Activated CD4-positive, alpha-beta T cell treated with anti-CD3 and anti-CD28 coated beads for 24 hours (primary cell): ENCODE measurements at places on chromosomes 4 and X.

- no peak for DNase-seq
These were observed 14.5 kb downstream of the TNIP2 start for GRCh38 chr4:2741626-2742025.

DNA sequence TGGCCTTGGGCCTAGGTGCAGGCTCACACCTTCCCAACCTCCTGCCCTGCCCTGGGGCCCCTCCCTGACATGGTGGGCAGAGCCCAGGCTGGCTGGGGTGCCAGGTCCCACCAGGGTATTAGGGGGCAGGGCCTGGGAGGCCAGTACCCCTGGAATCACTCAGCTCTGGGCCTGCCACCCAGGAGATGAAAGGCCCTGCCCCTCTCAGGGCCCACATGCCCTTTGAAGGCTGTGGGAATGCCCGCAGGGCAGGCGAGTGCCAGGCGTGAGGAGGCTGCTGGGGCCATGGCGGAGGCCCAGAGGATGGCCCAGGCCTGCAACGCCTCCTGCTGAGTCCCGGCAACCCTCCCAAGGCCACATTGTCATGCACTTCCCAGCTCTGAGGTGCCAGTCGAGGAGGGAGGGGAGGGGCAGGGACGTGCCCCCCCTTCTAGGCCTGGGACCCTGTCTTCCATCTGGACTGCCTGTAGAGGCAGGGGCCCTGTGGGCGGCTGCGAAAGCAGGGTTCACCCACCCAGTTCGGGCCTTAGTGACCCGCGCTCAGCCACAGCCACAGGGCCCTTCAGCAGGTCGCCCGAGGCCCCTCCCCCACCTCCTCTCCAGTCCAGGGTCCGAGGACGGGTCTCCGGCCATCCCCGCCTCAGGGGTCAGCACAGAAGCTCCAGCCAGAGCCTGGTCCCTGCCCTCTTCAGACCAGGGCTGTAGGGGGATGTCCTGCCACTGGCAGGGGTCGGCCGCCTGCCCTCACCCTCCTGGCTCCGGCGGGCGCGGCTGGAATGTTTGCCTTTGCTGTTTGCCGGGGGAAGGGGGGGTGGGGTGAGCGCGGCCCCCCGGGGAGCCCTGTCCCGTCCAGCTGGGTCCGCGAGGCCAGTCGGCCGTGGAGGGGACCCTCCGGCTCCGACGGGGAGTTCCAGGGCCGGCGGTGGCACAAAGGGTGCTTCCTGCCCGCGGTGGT is 26.7 kb upstream of the FGFR3 start:
- no peak for DNase-seq

DNA sequence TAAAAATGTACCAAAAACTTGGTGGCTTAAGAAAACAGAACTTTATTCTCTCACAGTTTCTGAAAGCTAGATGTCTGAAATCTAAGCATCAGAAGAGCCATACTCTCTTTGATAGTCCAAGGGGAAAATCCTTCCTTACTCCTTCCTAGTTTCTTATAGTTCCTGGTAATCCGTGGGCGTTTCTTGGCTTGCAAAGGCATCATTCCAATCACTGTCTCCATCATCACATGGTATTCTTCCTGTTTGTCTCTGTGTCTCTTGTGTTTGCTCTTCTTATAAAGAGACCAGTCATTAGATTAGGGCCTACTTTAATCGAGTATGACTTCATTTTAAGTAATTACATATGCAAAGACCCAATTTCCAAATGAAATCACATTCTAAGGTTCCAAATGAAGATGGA is 118.9 kb upstream of the FSTL5 start:
- no peak for DNase-seq

- DNase-seq = no peak
These were observed 127.5 kb downstream of the PJA1 start for GRCh38 chrX:69037786-69038185.

- DNase-seq = no peak
These were observed 113.9 kb downstream of the CPZ start for GRCh38 chr4:8706216-8707044.

GRCh38 chrX:46575991-46576392 is 2.4 kb downstream of the CHST7 start:
- DNase-seq = no peak

GRCh38 chr4:187175197-187175596 is 451.5 kb upstream of the FAT1 start:
- no peak for DNase-seq

- DNase-seq = no peak
These were observed 127.7 kb upstream of the RPS6KA3 start for GRCh38 chrX:20394451-20394850.

DNA sequence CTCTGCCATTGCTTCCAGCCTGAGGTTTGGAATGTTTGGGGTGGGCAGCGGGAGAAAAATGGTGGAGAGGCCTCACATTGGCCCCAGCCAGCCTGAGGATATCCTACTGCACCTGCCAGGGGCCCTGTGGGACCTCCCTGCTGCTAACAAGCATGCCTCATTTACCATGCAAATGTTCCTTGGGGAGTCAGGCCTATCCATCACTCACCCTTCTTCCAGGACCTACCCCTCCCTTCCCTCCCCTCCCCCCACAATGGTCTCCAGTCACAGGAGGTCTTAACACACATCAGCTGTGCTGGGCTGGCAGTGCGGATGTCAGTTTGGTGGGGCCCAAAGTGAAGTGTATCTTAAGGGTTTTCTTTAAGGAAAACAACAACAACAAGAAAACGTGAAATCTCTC is 139.2 kb downstream of the SHOX start:
- DNase-seq = no peak

DNA sequence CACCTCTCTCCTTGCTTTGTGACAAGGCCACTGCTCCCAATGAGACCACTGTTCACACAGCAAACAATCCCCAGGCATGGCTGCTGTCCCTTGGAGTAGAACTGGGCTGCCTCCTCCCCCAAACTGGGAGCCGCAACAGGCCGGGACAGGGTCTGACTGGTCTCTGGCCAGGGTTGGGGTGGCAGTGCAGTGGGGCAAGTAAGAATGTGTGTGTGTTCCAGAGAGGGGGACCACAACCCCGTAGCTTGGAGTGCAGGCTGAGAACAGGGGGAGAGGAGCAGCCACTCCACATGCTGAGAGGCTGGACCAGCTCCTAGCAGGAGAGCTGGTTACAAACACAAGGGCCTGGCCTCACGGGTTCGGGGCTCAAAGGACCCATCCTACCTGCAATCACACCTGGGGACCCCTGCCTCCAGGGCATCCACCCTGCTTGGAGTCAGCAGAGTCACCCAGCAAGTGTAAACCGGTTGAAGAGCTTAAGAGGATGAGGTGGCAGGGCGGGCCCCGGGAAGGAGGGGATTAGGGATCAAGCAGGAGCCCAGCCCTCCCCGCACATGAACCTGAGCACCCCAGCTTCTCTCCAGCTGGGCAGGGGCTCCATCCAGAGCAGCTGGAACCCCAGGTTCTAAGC is 3.8 kb upstream of the ZNF185 start:
- DNase-seq = no peak

DNA sequence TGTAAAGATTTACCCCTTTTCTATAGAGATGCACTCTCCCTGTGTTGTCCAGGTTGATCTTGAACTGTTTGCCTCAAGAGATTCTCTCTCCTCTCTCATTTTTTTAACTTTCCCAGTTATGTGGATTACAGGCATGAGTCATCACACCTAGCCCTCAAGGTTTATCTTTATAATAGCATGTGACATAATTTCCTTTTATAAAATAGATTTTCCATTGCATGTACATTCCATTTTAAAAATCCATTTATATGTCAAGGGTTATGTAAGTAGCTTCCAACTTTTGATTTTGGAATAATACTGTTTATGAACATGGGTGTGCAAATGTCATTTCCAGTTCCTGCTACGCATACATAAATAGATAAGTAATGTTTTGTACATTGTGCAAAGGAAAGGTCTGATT is 20.6 kb downstream of the ZNF721 start:
- DNase-seq = no peak

DNA sequence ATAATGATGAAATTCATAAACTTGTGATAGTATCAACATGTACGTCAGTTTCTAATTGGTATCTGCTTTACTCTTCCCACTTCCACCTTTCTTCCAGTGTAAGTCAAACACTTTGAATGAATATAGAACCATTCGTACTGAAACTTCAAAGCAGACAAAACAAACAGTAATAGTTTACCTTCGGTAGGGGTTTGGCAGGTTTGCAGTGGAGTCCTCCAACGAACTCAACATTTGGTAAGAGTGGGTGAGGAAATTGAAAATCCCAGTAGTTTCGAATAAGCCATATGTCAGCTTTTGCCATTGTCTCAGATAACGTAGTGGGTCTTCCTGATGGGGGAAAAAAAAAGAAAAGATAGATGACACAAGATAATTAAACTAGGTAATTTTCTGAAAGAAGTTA is 2.2 kb downstream of the UGT2B4 start:
- no peak for DNase-seq

GRCh38 chrX:105821471-105822121 is 743 bp upstream of the NRK start:
- DNase-seq = no peak
